Left lung (tissue), 14 donors: ENCODE measurements at places on chromosomes 3 and 15. TPM values are rescaled to one million over a fixed set of nuclear protein-coding genes. Genes with fewer than 3 reads are reported as not detected.

DNA sequence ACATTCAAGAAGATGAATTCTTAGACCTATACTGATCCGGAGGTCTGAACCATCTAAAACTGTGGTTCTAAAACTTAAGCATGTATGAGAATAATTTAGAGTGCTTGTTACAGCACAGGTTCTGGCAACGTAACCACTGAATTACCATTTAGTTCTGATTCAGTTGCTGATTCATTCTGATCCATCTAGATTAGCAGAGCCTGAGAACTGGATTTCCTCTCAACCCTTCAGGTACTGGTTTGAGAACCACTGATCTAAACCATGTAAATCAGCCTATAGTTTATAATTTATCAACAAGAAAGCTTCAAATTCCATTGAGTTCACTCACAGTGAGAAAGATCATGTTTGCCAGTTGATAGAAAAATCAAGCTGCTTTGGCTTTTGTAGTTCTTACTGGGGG is 1001.1 kb upstream of the EPHA6 start:
- DNase-seq: no peak

- DNase-seq: no peak
Observed at GRCh38 chr3:4421121-4421520, 45.9 kb downstream of the SUMF1 start.

DNA sequence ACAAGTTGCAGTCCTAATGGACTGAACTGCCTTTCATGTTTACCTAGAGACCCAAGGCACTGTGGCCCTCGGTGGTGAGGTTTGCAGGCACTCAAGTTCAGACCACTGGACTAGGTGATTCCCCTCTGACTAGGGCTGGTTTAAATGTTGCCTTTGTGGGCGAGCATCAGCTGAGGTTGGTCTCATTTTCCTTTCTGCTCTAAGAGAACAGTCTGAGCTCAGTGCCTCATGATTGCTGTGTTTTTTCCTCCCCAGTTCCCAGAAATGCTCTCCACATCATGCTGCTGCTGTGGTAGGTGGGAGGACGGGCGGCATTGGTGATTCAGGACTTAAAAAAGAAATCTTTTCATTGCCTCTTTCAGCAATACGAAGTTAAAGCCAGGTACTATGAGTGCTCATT is 237.2 kb downstream of the MBNL1 start:
- no peak for DNase-seq

DNA sequence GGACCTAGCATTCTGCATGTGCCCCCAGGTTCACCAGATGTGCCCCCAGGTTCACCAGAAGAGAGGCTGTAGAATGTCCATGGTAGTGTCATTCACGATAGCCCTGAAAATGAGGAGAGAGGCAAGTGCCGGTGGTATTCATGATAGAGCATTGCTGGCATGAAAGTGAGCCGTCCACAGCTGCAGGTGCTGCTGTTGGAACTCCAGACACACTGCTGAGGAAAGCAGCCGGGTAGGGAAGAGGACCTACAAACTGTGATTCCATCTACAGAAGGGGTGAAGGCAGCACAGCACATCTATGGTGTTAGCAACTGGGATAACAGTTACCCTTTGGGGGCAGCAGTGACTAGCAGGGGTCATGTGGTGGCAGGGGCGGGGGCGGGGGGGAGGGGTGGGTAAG is 125.0 kb upstream of the PLXNA1 start:
- no peak for DNase-seq

- no peak for DNase-seq
Observed at GRCh38 chr3:16319307-16319706, 54.3 kb downstream of the OXNAD1 start.

DNA sequence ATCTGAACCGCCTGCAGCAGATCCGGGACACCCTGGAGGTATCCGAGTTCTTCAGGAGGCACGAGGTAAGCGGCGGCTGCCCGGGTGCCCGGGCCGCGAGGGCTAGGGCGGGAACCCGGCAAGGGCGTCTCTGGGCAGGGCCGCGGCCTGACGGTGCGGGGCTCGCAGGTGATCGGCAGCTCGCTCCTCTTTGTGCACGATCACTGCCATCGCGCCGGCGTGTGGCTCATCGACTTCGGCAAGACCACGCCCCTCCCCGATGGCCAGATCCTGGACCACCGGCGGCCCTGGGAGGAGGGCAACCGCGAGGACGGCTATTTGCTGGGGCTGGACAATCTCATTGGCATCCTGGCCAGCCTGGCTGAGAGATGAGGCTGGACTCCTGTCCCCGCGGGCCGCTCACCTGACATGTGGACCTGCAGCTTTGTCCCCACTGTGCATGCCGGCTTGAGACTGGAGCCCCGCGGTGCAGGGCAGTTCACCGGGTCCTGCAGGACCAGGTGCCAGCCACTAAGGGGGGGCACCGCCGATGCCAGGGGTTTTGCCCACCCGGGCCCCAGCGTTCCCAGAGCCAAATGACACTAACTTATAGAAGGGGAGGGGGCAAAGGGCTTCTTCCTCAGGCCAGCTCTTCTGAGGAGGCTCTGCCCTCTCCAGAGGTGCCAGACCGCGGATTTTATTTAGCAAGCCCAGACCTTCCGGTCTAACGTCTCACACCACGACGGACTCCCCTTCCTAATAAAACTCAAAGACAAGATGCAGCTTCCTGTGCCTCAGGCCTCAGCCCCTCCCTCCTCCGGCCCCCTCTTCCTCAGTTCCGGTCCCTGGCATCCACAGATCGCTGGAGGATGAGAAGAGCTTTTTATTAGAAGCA is 9.4 kb downstream of the ITPKA start:
- DNase-seq: no peak

- no peak for DNase-seq
Observed at GRCh38 chr3:193407688-193408087, 29.1 kb upstream of the ATP13A5 start.

GRCh38 chr3:159128628-159129027 is 326.8 kb downstream of the MFSD1 start:
- no peak for DNase-seq

GRCh38 chr3:123112232-123112631 is 45.4 kb downstream of the PDIA5 start:
- no peak for DNase-seq

DNA sequence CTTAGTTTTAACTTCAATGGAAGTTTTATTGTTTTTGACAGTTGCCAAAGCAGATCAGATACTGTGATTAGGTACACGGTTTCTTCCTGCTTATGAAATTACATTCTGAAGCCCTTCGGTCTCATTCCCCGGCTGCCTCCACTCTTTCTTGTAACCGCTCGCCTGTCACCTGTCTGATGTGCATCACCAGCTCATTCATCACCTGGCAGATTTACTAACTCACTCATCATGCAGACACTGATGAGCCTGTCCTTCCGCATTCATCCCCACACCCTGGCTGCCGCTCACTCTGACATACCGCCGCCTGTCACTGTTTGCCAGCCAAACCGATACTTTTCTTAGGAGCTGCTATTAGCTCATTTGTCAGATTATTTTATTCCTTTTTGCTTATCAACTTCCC is 82.8 kb upstream of the NSMCE3 start:
- DNase-seq: no peak

DNA sequence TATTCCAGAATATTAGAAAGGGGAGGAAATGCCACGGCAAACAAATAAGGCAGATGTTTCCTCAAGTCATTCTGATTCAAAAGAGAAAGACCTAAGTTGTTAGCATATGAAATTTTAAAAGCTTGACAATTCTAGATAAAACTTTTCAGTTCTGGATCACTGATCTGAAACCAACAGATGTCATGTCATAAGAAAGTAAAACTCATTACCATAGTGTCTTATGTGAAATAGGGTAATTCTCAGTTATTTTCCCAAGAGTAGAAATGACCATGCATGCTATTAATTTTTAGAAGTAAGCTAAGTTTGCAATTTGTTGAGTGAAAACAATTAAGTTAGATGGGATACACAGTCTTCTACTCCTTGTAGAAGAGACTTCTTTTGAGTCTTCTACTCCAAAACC is 630.3 kb downstream of the NAALADL2 start:
- DNase-seq: no peak

DNA sequence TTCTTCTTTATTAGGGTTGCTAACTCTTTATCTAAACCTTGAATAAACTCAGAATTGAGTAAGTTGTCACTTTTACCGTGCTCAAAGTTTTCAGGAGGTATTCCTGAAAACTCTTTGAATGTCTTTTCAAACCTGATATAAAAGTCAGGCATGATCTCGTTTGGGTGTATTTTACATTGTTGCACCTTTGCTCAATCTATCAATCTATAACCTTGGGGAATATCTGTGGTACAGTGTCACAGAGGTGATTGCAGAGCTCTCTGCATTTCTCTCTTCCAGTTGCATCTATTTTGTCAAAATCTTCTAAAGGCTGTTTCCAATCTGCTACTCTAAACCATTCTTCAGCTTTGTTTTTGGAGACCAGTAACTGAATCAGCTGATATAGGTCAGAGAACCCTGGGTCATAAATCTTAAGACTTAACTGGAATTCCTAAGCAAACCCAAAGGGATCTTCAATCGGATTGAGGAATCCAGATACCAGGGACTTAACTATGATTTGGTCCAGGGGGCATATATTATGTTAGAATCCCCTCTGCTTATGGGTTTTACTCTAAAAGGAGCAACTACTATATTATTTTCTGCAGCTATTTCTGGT is 35.6 kb upstream of the AP4E1 start:
- DNase-seq: no peak

DNA sequence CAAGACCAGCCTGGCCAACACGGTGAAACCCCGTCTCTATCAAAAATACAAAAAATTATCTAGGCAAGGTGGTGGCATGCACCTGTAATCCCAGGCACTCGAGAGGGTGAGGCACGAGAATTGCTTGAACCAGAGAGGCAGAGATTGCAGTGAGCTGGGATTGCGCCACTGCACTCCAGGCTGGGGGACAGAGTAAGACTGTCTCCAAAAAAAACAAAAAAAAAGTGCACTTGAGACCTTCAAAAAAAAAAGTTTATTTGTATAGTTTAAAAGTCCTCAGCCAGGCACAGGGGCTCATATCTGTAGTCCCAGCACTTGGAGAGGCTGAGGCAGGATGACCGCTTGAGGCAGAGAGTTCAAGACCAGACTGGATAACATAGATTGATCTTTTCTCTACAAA is 2.1 kb downstream of the PBRM1 start:
- no peak for DNase-seq

- DNase-seq: no peak
Observed at GRCh38 chr15:42228036-42228435, 19.9 kb upstream of the VPS39 start.

DNA sequence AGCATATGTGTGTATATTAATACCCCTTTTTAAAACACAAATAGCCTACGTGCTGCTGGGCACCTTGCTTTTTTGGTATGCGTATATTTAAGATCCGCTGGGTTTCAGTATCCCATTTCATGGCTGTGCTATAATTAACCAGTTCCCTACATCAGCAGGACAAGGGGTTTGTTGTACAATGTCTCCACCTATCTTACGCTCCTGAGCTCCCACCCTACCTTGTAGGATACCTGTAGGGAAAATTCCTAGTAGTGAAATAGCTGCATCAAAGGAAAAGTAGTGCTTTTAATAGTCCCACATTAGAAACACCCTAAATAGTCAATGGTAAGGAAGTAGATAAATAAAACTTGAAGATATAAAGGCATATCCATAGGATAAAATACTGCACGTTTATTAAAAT is 1.4 kb downstream of the MAP6D1 start:
- DNase-seq: no peak

DNA sequence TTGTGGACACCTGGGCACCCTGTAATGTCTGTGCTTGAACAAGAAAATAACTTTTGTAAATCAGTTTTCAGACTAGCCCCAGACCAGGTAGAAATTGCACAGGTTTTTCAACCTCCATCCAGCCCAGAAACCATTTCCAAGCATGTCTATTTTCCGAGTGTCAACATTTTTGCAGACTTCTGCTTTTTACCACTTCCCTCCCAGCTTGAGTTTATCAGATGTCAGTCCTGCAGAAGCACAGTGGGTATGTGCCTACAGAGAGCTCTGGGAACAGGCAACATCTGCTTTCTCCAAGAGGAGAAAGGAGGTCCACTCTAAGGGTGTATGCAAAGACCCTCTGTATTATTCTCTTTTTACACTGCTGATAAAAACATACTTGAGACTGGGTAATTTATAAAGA is 83.9 kb downstream of the LRRK1 start:
- no peak for DNase-seq

- no peak for DNase-seq
Observed at GRCh38 chr3:167723872-167724271, 10.8 kb downstream of the PDCD10 start.

GRCh38 chr3:146813496-146813895 is 208.3 kb upstream of the PLSCR5 start:
- DNase-seq: no peak

GRCh38 chr3:53196575-53197407 is 35.8 kb downstream of the PRKCD start:
- DNase-seq: no peak

GRCh38 chr3:48782046-48782445 is 65.0 kb upstream of the IP6K2 start:
- no peak for DNase-seq

- no peak for DNase-seq
Observed at GRCh38 chr3:66467996-66468735, 32.7 kb downstream of the LRIG1 start.

DNA sequence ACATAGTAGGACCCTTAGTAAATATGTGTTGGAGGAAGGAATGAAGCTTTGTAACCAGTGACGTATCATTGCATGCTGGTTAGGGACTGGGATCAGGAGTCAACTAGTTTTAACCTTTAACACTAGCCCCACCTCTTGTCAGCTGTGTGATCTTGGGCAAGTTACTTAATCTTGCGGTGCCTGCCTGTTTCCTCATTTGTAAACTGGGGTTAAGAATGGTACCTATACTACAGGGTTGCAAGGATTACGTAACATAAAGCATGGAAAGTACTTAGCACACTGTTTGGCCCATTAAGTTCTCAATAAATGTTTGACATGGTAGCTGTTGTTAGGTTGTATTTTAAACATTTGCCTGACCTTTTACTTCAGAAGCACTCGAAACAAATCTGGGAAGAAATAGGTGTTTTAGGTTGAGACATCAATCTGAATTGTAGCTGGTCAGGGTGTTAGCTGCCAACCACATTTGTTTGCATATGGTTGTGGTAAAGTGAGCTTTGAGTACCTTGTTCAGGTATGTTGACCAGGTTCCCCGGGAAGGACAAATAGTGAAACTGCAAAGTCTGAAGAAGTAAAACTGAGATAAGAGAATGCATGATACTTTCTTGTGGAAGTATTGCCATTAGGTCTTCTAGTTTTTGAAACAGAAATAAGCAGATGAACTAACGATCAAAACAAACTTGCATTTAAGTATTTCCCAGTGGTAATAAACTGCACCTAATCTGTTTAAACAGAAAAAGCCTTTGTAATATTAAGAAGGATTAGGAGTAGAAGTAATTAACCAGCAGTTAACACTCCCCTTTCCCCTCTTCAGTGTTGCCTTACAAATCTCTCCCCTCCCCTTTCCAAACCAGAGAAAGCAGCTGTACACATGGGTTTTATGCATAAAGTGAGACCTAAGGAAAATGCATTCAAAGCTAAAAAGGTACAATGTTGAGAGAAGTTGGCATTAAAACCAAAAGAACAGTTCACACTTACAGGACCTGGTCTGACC is 25.8 kb upstream of the SCAANT1 start:
- DNase-seq: no peak

- no peak for DNase-seq
Observed at GRCh38 chr3:3771567-3771966, 27.7 kb upstream of the LRRN1 start.

CD86 gene
- polyA plus RNA-seq: 1.6 TPM

SLC22A13 gene
- 0.40 TPM for polyA plus RNA-seq

CCDC39 gene
- 7.7 TPM for polyA plus RNA-seq

APEH gene
- polyA plus RNA-seq: 88.6 TPM

VIPR1 gene
- polyA plus RNA-seq: 8.1 TPM
